Kidney epithelial cell (primary cell): ENCODE measurements at places on chromosomes 2 and 18. TPM values are rescaled to one million over a fixed set of nuclear protein-coding genes. Genes with fewer than 3 reads are reported as not detected.

- DNase-seq: no peak
Measured at GRCh38 chr2:9993488-9994165, 42.1 kb downstream of the GRHL1 start.

- no peak for DNase-seq
Measured at GRCh38 chr2:110805894-110806452, 73.6 kb downstream of the ACOXL start.

- DNase-seq: no peak
Measured at GRCh38 chr2:22281033-22281432, 1103.9 kb upstream of the KLHL29 start.

- DNase-seq: no peak
Measured at GRCh38 chr2:29687121-29687520, 234.3 kb downstream of the ALK start.

GRCh38 chr18:63255435-63255834 lies 64.1 kb downstream of the BCL2 start:
- no peak for DNase-seq

DNA sequence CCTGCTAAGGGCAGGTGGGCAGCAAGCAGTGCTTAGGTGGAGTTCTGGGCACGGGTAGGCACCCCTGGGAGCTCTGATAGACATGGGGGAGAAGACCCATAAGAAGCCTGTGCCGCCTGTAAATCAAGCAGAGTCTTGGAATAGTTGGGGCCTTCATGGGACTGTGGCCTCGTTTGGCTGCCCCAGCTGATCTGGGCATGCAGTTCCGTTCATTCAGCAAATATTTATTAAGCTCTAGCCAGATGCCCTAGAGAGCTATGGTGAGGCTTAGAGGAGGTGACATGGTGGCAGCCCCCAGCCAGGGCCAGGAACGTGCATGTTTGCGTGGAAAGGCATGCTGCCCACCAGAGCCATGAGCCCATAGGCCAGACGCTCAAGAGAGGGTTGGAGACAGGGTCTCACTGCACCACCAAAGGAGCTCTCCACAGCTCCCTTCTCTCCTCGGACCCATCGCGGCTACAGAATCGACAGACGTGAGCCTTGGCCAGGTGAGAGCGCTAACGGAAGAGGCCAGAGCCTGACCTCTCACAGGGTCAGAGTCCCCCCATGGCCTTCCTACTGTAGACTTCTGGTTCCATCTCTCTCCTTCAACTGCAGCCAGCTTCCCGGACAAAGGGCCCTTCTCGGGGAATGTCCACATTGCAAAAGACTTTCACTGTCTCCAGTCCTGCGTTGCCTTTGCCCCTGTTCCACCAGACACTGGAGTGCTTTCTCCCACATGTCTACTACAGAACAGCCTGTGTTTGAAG lies 135.7 kb downstream of the INHBB start:
- no peak for DNase-seq

DNA sequence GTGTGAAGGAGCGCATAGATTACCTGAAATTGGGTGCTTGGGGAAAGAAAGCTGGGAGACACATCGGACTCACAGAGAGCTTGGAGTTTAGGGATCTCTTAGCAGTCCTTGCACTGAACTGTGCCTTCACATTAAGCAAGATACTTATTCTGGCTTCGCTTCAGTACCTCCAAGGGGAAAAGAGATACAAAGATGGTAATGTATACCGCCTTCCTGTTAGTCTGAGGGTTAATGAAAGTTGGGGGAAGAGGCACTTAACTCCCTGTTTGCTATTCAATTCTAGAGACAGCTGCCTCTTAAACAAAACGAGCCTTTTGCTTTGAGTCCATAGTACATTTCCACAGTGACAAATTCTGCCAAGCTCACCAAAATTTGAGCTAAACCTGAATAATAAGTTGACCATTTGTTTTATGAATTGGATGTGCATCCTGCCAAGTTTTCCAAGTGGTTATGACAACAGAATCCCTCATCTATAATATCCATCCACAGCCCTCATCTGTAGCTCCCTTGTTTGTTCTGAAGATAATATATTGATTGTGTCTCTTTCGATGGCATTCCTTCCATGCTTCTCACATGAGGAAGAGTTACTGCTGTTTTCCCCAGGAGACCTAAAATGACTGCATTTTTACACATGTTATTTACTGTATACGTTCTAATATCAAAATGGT lies 287.1 kb upstream of the ATP5MC3 start:
- no peak for DNase-seq

GRCh38 chr2:145692971-145693478 lies 1173.1 kb upstream of the ZEB2 start:
- peak; percentile 86 for DNase-seq

DNA sequence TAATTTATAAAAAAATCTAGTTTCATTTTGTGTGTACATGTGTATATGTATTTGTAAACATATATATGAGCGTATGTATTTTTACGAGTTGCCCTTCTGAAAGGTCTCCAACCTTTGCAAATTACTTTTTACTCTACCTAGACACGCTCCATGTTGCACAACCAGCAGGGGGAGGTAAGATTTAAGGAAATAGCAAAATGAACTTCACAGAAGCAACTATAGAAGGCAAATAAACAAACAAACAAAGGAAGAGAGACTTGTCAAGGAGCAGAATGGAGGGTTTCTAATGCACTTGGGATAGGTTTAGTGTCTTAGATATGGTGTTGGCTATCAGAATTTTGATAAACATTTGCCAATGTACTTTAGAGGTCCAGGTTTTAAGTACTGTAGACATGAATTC lies 820.5 kb upstream of the POU3F3 start:
- DNase-seq: no peak

GRCh38 chr18:50441501-50441900 lies 66.7 kb downstream of the SKA1 start:
- DNase-seq: no peak

DNA sequence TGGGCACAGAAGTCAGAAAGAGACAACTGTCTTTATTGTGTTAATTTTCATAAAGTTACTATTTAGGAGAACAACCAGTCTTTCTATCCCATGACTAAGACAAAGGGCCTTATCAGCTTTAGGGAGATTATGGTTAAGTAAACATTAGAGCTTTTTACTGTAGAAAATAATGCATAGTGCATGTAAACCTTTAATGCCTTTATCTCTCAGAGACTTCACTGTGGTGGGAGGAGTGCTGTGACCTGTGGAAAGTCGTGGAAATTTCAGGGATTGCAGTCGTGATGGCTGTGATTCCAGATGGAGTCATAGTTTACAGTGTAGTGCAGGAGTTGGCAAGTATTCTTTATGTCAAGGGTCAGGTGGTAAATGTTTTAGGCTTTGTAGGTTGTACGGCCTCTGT lies 15.8 kb downstream of the ZNF236 start:
- no peak for DNase-seq

DNA sequence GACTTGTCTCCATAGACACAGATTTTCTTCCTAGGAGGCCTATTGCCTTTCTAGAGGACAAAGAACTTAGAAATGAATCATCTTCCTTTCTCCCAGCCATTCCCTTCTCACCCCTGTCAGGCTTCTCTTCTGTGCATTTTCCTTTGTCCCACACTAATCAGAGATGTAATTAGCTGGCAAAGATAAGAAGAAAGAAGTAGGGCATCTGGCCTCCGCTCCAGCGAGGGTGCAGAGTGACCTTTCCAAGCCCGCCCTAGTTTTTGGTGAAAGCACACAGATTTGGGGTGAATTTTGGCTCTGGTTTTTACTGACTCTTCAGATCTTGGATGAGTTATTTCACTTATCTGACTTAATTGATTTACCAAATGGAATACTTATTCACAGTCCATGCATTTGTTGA lies 626.5 kb downstream of the ZEB2 start:
- DNase-seq: no peak

DNA sequence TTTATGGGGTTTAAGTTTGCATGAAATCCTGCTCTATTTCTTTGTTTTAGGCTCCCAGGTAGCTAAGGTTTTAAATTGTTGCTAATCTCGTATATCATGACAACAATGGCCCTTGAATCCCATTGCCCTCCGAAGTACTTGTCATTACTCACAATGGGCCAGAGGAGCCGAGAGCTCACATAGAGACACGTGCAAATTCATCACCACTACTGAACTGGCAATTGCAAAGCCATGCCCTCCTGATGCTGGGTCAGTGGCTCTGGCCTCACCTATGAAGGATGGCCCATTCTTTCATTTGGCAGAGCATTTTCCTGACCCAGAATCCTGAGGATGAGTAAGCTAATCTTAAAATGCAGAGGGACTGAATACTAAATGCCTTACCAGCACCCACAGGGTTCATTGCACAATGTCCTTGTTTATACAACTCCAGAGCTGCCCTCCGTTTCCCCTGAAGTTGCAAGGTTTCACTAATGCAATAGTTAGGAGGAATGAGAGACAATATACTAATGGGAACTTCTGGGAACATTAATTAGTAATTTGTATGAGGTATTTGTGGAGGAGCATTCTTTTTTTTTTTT lies 71.6 kb upstream of the GAREM1 start:
- DNase-seq: peak; percentile 54

DNA sequence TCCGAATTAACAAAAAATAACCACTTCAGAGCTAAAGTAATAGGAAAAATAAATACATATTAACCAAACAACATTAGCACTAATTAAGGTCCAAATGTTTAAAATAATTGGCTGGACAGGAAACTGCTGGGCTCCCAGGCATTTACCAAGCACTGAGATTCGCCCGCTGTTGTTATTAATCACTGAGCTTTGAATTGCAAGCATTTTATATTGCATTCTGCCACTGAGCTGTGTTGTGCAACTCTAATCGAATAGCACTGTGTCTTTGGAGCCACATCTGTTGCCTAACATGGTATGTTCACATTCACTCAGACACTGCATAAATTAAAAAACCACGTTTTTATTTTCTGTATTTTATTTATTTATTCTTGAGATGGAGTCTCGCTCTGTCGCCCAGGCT lies 88.9 kb downstream of the SOWAHC start:
- no peak for DNase-seq

GRCh38 chr2:130836501-130837174 lies at the start of gene ARHGEF4:
Gene ARHGEF4 (plus strand): TSS chr2:130836914. CDS start chr2:130836954, 40 bp downstream.
- no peak for DNase-seq

DNA sequence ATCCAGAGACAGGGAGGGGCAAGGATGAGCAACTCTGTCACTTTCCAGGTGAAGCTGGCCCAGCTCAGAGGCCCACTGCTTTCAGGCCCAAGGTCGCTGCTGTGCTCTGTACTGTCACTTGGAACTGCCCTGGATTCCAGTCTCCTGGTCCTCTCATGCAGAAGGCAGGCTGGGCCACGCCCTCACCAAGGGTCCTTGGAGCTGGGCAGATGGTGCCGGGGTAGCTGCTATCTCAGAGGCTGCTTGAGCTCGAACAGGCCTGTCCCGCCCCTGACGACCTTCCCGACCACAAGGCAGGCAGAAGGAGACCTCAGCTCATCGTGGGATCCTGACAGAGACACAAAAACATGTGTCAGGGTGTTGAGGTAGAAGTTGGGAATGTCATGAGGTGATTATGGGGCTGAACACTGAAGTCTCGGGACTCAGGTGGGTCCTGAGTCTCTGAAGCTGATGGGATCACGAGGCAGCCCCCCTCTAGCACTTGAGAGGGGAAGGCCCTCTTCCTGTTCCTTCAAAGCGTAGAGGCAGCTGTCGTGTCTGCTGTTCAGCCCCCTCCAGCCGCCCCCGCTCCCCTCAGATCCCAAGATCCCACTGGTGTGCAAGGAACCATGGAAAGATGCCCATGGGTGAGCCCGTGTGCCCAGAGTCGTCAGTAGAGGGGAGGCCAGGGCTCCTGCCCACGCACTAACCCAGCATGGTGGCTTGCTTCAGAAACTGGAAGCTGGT lies 78.3 kb downstream of the POLR1A start:
- DNase-seq: no peak

DNA sequence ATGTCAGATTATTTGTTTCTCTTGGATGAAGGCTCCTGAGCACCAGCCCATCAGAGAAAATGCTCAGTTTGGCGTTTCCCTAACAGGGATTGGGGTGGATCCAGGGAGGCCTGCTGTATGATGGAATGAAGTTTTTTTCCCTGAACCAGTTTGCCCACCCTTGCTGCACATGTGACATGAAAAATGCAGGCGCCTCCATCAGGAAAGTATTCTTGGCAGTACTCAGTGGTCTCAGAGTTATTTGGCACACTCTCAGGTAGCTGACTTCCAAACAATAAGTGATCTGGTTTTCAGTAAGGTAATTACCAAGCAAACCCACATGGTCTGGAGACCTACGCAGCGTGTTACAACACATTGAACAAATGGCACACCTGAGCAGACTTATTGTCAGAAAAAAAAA lies 254.9 kb downstream of the PAX3 start:
- no peak for DNase-seq

DNA sequence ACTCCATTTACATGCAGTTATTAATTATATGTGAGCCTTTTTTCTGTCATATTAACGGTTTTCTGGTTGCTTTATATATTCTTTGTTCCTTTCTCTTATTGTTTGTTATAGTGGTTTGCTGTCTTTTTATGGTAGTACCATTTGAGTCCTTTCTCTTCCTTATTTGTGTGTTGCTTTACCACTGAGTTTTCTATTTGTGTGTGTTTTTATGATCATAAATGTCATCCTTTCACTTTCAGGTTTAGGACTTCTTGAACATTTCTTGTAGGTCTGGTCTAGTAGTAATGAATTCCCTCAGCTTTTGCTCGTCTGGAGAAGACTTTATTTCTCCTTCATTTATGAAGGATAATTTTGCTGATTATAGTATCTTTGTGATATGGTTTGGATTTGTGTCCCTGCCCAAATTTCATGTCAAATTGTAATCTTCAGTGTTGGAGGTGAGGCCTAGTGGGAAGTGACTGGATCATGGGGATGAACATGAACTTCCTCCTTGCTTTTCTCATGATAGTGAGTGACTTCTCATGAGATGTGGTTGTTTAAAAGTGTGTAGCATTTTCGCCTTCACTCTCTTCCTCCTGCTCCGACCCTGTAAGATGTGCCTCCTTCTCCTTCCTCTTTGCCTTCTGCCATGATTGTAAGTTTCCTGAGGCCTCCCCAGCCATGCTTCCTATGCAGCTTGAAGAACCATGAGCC lies 11.5 kb downstream of the GCC2 start:
- no peak for DNase-seq

GRCh38 chr2:6448893-6449292 lies 416.8 kb downstream of the CMPK2 start:
- DNase-seq: no peak

Gene LPIN1
- 23.6 and 30.6 TPM in 2 replicates for total RNA-seq

Gene STARD6
- total RNA-seq: not detected in 2 replicates

Gene GKN1
- 0.25 TPM in 1 of 2 replicates, not detected in the other for total RNA-seq

Gene FSHR
- not detected in 2 replicates for total RNA-seq

Gene UGT1A5
- not detected in 2 replicates for total RNA-seq

Gene MARCHF4
- total RNA-seq: 17.2 and 18.3 TPM in 2 replicates

Gene UGT1A9
- not detected in 2 replicates for total RNA-seq

Gene HRH4
- total RNA-seq: 0.07 TPM in 1 of 2 replicates, not detected in the other
